Inflammatory macrophage (primary cell): ENCODE measurements at places on chromosomes 6 and 20.

DNA sequence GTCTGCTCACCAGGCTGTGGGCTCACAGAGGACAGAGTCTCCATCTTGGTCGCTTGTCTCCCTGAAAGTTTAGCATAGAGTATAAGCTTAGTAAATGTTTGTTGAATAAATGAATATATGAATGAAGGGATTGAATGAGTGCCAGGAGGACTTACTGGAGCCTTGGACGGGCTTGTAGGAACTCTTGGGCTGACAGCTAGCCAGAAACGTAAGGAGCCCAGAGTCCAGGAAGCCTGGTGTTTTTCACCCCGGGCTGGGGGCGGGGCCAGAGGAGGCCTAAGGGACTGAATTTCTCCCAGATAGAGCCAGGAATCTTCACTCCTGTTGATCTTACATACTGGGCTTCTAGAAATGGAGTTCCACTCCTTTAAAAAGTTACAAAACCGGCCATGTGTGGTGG lies 68.5 kb upstream of the SRSF6 start:
- DNase-seq = no peak

GRCh38 chr6:133259561-133259960 lies 18.4 kb downstream of the EYA4 start:
- no peak for DNase-seq

DNA sequence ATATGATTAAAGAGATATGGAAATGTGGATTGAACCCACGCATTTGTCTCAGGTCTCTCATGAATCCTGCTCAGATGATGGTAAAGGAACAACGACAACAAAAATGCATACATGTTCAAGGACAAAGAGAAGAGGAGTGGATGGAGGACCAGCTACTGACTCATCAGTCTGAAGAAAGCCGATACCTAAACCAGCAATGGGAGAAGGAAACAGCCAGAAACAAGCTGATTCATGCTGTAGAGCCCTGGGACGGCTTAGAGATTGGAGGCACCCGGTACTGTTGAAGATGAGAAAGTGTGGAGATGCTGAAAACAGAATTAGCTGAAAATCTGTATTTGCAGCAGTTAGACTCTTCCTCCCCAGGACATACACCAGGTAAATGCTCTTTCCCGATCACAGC lies 14.4 kb upstream of the RIPPLY2 start:
- DNase-seq = no peak

- DNase-seq = no peak
These were observed 178.2 kb upstream of the THEMIS start for GRCh38 chr6:128079021-128079420.

- no peak for DNase-seq
These were observed 7.2 kb upstream of the PIM1 start for GRCh38 chr6:37162740-37163139.
